ENCODE measurements at places on chromosomes 2 and 18.

DNA sequence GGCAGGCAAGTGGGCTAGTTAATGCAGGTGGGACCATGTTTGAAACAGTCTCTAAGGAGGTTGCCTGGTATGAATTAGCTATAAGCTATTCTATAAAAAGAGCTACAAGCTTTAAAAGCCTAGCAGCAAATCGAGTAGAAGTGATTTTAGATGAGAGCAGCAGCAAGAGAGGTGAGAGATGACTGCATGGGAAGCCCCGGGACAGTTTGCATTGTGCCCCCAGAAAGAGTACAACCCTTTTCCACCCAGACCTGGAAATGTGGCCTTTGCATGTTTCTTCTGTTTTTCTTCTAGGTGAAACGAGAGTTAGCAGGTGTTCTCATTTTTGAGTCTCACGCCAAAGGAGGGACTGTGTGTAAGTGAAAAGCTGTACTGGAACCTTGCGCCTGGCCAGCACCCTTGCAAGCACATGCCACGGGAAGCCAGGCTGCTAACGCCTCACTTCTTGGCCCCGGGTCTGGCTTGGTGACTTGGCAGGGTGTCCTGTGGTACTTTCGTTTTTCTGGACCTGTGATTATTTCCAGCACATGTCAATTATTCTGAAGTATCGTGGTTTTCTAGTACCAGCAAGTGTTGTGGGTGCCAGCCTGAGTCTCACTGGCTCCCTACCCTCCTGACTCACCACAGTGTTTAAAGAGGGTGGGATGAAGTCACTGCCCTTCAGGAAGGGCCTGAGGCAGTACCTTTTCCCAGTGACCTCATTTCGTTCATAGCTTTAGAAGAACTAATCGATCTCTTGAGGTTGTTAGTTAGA is 90.3 kb upstream of the MAP3K20 start:
- no peak for DNase-seq

GRCh38 chr2:23904692-23905091 is 22.2 kb downstream of the ATAD2B start:
- no peak for DNase-seq

GRCh38 chr2:215410932-215411285 is 25.0 kb downstream of the FN1 start:
- DNase-seq, result no peak

DNA sequence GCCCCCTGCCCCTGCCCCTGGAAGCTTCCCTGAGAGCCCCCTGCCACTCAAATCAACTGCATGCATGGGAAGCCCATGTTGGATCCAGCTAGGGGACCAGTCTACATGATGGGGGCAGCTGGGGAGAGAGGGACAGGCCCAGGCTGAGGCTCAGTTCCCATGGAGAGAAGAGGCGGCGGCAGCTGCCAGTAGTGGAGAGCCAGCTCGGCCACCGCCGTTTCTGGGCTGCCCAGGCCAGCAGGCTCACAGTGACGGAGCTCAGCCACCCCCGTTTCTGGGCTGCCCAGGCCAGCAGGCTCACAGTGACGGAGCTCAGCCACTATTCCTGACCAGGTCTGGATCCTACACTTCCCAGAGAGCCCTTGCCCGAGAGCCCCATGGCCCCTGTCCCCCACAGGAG is 3.6 kb downstream of the MAB21L4 start:
- no peak for DNase-seq
